Fibroblast of lung (primary cell): ENCODE measurements at places on chromosomes 5 and 9. TPM values are rescaled to one million over a fixed set of nuclear protein-coding genes. Genes with fewer than 3 reads are reported as not detected.
A peak's percentile ranks its signal among the peaks of the same experiment; 100 is the strongest.

The ENTPD2 gene
- under 0.01 TPM in 2 replicates for total RNA-seq

- no peaks in the 10 kb centered on the region for H3K36me3 ChIP-seq
- peak; percentile 42 for DNase-seq
- H3K27me3 ChIP-seq: peaks cover 16% of the 10 kb centered on the region
- no peaks in the 10 kb centered on the region for H3K4me1 ChIP-seq
- H3K27ac ChIP-seq: no peak overlapping the region
Measured at GRCh38 chr9:36738318-36738976, 165.8 kb downstream of the MELK start.

DNA sequence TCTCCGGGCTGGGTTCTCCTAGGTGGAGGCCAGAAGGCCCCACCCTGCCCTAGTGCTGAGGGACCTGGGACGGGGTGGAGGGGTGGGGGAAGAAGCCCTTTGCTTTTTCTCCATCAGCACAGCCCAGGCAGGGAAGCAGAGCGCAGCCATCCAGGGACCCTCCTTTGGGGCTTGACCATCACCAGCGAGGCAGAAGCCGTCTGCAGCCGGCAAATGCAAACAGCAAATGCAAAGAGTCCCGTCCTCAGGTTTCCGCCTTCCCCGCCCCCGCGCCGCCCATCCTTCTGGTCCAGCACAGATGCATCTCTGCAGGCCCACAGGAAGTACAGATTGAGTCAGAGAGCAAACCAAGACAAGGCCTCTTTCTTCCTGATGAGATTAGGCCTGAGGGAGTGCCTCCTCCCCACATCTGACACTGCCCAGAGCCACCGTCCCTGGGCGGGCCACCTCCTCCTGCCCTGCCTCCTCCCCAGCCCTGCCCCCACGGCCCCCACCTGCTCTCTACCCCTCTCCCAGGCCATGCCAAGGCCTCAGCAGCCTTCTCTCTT, 23.4 kb downstream of the CORO2A start:
- no peaks in the 10 kb centered on the region for H3K4me1 ChIP-seq
- H3K27ac ChIP-seq: no peak overlapping the region
- H3K4me3 ChIP-seq: no peak overlapping the region
- H3K36me3 ChIP-seq: no peaks in the 10 kb centered on the region
- peak; percentile 57 for DNase-seq
- peaks cover 15% of the 10 kb centered on the region for H3K27me3 ChIP-seq

- H3K27me3 ChIP-seq: no peaks in the 10 kb centered on the region
- no peak overlapping the region for H3K4me3 ChIP-seq
- no peak overlapping the region for H3K27ac ChIP-seq
- DNase-seq: no peak
Measured at GRCh38 chr9:2319421-2319820, 302.2 kb upstream of the VLDLR start.
